Left hindlimb (tissue), 1 donor: ENCODE measurements at places on chromosomes 2 and 18.

DNA sequence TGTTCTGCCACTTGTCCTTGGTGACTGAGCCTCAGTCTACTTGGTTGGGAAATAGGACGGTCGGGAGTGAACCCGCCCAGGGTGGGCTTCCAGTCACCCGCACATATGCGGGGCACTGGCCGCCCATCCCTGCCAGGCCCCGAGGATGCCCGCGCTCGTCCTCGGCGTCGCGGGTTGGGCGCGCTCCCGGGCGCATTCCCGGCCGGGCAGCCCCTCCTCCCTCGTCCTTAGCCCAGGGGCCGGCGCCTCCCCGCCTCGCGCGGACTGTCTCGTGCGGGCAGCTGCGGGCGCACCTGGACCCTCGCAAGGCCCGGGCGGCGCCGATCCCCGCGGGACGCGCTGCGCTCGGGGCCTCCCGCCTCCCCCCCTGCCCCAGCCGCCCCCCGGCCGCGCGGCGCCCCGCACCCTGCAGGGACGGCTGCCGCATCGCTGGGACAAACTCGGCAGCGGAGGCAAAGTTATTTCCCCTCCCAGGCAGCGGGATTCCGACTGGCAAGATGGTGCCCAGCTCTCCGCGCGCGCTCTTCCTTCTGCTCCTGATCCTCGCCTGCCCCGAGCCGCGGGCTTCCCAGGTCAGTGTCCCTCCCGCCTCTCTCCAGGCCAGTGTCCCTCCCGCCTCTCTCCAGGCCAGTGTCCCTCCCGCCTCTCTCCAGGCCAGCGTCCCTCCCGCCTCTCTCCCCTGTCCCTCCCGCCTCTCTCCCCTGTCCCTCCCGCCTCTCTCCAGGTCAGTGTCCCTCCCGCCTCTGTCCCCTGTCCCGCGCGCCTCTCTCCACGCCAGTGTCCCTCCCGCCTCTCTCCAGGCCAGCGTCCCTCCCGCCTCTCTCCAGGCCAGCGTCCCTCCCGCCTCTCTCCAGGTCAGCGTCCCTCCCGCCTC, at the start of gene FBLN7:
TSS of gene FBLN7 (plus strand) at position 227 of the 874 bp plus-strand sequence. CDS start at position 498, 271 bp downstream.
- DNase-seq = peak; percentile 53

- no peak for DNase-seq
Measured at GRCh38 chr2:233457356-233457755, 103.1 kb downstream of the DGKD start.

- DNase-seq = no peak
Measured at GRCh38 chr2:200373231-200373630, 66.7 kb downstream of the SPATS2L start.

DNA sequence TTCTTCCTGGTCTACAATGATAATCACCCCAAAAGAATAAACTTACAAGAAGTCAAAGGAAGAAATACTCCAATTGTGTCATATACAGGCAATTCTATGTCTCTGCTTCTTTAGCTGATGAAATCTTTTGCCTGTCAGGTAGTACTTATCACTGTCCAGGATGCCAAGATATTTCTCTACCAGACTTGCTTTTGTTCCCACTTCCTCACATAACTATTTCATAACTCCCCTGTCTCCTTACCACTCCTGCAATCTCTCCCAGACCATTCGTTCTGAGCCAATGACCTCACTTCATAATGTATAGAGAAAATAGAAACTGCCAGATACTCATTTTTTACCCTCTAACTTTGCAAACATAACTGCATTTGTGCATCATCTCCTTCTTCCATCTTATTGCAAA, 39.1 kb downstream of the HNMT start:
- DNase-seq = no peak

DNA sequence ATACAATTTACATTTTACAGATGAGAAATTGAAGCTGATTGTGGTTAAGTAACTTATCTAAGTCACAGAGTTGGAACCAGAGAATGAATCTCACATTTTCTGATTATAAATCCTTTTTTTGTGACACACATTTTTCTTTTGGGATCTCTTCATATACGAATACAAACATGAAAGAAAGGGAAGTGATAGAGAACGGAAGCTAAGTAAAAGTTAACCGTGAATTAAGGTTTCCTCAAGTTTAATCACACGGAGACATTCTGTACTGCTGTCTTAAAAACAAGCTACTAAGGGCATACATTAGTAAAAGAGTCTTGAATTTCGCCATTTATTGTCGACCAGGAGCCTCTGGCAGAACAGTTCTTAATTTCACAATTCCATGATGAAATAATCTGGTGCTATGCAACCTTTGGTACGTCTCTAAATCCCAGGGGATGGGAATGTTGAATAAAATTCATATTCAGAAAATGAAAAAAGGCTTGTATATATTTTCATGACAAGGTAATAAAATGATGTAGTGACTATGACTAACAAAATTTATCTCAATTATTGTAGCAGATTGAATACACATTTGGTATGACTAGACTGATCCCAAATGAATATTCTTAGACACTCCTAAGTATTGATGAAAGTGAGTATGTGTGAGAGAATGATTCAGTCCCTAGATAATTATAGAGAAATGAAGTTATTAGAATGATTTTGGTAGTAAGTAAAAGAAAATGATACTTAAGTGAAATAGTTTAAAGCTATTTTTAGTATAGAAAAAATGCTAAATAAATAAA, 40.3 kb upstream of the ZSWIM2 start:
- no peak for DNase-seq

DNA sequence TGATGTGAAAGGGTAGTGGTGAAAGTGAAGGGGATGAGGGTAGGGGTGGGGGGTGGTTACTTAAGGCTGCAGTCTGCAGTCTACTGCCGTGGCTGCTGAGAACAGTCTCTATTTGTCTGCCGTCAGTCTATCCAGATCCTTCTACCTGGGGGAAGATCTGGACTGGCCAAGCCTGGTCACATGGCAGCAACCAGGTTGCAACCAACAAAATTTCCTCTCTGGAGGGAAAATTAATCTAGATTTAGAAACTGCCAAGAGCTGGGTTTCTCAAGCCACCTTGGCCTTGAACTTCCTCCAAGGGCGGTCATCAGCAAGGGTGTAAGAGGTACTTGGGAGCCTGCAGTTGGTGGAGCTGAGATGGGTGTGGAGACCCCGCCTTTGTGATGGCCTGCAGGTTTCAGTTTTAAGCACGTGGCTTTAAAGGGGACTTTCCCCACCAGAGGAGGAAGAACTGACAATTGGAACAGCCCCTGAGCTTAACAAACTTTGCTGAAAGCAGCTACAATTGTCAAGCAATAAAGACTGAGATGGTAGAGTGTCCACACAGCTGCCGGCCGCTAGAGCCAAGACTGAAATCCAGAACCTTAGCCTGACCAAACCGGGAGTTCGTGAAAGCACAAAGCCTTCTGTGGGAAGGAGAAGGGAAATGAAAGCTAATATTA, 31.4 kb upstream of the KCMF1 start:
- DNase-seq = no peak

DNA sequence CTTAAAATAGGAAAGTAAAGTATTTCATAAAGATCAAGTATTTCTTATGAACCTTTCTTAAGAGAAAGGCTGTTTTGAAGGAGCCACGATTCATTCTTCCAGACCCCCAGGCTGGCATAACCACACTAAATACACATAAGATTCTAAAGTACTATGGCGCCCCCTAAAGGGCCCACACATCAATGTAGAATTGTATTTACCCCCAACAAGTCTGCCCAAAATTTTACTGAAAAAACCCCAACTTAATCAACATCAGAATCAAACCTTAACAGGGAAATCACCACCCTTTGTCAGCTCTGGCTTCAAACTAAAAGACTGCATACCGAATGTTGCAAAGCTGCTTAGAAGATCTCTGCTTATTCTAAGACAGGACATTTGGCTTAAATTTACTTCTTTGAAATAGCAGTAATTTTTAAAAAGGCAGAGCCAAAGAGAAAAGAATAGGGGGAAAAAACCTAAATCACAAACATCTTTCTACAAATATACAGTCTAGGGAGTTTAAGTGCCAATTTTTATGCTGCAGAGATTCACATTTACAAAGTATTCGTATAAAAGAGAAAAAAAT, 20.4 kb upstream of the BCL2 start:
- DNase-seq = no peak

DNA sequence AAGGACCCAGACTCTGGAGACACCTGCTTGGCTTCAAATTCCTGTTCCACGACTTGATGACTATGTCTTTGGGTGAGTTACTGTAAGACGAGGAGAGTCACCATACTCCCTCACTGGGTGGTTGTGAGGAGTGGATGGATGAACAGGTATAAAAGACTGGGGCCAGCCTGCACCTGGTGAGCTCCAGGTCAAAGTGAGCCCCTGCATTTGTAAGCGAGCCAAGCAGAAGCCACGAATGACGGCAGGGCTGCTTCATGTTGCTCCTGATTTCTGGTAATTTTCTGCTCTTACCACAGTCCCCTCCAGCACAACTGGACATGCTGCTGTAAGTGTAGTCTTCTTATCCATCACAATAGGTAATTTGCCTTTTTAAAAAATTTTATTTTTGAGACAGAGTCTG, 86.6 kb downstream of the POLR1A start:
- DNase-seq = peak; percentile 13

DNA sequence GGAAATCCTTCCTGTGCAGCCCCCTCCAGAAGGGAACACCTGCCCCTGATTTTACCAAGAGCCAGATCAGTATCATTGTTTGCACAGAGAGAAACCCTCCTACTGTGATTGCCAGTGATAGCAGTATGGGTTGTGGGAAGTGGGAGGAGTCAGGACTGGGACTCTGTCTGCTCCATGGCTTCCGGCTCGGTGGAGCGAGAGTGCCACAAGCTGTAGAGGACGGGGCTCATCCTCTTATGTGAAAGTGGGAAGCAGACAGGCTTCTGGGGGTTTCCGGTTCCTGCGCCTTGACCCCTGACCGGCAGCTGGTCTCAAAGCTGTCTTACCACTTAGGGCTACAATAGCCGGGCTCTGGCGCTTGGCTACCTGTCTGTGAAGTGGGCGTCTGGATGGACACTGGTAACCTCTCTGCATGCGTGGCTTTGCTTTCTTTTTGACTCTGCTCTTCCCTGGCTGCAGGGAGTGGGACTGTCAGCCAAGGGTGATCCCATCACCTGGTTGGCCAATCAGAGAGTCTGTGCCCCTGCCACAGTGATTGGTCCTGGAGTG, 79.7 kb downstream of the BCL2L11 start:
- DNase-seq = no peak

- no peak for DNase-seq
Measured at GRCh38 chr2:46535360-46535759, 56.0 kb downstream of the TMEM247 start.

DNA sequence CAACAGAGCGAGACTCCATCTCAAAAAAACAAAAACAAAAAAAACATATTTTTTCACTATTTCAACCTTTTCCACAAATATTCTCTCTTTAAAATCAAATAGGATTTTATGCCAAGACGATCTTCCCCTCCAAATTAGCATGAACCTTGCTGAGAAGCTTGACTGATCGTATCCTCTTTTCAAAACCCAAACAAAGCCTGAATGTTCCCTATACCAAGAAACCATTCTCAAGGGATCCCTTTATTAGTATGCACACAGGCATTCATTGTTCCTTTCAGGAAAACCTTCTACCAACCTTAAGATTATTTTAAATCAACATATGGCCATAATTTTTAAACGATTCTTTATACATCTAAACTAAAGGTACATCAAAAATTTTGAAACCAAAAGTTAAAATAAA, 6.3 kb downstream of the SPIRE1 start:
- DNase-seq = no peak

GRCh38 chr18:57469884-57470283, 34.7 kb downstream of the ONECUT2 start:
- DNase-seq = no peak

DNA sequence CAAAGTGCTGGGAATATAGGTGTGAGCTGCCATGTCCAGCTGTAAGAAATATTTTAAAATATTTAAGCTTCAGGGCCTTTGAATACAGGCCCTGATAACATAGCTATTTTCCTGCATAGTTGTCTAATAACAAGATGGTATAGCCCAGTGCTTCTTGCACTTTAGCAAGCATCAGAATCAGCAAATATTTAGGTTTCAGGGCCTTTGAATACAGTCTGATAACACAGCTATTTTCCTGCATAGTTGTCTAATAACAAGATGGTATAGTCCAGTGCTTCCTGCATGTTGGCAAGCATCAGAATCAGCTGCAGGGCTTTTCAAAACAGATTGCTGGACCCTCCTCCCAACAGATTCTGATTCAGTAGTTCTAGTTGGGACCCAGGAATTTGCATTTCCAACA, 5.6 kb downstream of the GEMIN6 start:
- DNase-seq = no peak

DNA sequence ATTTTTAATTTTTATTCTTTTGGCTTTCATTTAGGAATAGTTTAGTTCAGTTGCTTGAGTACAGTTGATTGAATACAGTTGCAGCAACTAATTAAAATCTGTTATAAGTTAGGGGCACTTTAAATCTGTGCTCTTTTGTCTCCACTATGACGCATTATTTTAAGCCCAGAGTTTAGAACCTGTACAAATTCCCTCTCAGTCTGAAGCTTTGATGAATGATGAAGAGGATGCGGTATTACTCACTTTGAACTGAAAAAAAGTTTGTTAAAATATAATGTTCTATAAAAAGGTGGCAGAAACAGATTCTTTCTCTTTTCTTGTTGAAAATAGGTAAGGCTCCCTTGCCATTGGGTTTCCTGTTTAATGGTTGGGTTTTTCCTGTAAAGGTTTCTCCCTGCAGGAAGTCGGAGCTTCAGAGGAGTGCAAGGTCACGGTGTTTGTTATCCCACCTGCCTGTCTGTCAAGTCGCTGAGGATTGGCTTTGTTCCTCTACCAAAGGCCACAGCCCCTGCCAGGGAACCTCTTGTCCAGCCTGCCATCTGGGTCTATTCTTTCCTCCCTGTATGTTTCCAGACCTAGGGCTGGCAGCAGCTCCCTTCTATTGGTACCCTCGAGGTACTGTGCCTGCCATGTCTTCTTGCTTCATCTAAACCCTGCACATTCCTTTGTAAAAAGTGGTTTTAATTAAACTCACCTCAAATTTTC, 43.8 kb upstream of the FN1 start:
- DNase-seq = no peak

DNA sequence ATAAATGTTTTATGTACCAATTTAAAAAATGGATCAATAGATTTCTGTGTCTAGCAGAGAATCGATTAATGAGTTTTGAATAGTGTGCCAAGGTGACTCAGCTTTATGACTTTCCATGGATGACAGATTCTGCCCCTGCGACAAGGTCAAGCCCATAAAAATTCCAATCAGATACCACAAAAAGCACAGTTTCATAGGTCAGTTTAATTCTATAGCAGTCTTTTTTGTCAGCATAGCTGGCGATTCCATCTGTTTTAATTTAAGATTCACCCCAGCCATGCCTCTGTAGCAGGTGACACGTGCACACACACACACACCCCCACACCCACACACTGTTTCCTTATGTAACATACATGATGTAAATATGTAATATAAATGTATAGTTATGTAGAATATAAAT, 28.9 kb downstream of the RAB31 start:
- no peak for DNase-seq

- peak; percentile 43 for DNase-seq
Measured at GRCh38 chr2:119476301-119477112, 44.9 kb downstream of the TMEM37 start.

DNA sequence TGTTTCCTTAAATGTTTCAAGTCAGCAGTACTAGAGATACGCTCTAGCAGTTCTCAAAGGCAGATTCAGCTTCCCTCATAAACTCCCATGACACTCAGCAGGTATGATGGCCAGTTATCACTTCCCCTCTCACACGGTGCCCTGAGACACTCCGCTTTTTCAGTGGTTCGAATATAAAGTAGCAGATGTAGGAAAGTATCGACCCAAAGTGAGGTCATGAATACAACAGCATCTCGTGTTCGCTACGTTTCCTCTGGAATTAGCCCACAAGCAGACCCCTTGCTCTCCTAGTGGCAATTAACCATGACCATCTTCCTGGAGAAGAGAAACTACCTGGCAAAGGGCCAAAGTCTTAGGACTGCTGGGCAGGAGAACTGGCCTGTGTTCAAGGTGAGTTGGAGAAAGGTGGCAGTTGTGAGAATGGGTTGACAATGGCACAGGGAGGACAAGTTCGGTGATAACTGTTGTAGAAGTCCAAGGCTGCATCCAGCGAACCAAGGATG, 9.3 kb upstream of the AGBL5 start:
- DNase-seq = no peak
